ENCODE measurements at places on chromosomes 1 and 21.

DNA sequence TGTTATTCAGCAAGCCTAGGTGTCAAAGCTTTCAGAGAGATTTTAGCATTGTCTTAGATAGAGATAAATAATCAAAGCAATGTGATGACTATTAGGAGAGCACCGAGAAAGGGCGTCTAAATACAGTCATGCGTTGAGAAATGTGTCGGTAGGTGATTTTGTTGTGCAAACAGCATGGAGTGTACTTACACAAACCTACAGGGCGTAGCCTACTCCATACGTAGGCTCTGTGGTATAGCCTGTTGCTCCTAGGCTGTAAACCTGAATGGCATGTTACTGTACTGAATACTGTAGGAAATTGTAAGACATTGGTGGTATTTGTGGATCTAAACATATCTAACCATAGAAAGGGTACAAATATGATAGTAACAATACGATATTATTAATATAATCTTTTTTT is 31.8 kb downstream of the KIF1B start:
- no peak for DNase-seq

- peak; percentile 17 for DNase-seq
Observed at GRCh38 chr1:157580179-157580827, 17.6 kb downstream of the FCRL4 start.

DNA sequence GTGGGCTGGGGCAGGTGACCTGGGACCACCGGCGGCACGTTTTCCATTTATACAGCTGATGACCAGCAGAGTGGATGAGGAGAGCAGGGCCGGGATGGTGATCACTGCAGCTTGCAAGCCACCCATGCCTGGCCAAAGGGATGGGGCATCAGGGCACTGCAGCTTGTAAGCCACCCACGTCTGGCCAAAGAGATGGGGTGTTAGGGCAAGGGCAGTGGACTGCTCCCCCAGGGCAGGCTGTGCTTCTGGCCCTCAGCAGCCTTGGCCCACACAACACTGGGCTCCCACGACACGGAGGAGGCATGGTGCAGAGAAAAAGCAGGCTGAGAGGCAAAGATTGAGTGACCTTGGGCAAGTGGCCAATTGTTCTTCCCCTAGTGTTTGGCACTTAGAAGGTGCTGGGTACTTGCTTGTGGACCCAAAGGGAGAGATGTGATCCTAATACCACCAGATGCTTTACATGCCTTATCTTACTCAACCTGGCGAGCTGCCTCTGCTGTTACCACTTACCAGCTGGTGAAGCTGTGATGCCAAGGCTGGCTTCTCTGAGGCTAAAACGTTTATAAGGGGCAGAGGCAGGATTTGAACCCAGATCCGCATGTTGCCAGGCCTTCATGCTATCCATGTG is 48.3 kb downstream of the TRIM62 start:
- no peak for DNase-seq

DNA sequence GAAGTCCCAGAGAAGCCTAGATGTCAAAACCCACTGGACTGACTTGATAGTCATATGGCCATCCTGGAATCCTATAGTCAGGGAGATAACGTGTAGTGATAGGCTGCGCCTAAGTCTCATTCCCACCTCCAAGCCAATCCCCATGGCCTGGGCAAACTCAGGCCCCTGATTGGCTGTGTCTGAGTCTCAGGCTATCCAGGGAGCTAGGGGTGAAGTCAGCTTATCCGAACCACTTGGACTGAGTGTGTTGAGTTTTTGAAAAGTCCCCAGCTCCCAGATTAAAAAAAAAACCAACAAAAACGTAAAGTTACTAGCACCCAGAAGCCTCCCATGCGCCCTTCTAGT is 51.6 kb downstream of the PIK3CD start:
- DNase-seq, result no peak

- DNase-seq, result no peak
Observed at GRCh38 chr1:75668813-75669212, 55.7 kb upstream of the ACADM start.

DNA sequence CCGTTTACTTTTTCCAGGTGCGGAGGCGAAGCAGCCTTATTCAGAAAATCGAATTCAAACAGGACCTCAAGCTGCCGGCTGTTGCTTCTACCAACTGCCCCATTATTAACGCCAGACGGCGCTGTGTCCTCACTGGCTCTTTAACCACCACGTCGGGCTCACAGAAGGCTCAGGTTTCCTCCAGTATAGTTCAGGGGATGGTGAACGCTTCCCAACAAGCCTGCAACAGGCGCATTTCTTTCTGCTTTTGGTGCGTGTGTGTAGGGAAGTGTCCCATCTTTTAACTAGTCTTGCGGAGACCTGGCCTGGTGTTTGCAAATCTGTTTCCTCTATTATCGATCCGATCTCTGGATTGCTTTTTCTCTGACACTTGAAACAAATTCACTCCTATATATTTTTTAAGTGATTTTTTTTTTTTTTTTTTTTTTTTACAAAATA is 791 bp upstream of the STUM start:
- peak; percentile 77 for DNase-seq

- DNase-seq, result peak; percentile 60
Observed at GRCh38 chr1:55067022-55067778, 27.9 kb downstream of the PCSK9 start.

DNA sequence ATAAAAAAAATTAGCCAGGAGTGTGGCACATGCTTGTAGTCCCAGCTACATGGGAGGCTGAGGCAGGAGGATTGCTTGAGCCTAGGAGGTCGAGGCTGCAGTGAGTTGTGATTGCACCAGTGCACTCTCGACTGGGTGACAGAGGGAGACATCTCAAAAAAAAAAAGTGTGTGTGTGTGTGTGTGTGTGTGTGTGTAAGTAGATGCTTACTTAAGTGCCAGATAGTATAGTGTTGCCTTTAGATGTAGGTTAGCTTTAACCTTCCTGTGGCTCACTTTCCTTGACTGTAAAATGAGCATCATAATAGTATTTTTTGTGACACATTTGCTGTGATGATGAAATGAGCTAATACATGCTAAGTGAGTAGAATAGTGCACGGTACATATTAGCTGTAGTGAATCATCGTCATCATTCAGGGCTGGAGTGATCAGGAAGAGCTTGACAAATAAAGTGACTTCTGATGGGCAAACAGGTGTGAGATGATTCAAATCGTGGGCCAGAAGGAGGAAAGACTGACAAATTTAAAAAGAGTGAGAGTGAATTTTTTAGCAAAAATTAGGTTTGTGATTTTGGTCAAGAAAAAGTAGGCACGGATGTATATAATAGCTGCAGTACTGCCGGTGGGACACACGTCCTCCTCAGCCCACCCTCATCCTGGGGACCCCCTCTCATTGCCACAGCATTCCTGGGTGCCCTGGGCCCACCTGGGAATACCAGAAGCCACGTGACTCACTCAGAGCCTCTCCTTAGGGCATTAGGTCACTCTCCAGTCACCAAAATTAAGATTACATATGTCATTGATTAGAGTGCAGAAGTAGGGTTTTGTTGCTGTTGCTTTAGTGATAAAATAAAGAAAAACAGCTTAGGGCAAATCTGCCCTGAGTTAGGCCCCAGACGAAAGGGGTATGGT is 33.9 kb downstream of the EIF2D start:
- DNase-seq, result no peak

DNA sequence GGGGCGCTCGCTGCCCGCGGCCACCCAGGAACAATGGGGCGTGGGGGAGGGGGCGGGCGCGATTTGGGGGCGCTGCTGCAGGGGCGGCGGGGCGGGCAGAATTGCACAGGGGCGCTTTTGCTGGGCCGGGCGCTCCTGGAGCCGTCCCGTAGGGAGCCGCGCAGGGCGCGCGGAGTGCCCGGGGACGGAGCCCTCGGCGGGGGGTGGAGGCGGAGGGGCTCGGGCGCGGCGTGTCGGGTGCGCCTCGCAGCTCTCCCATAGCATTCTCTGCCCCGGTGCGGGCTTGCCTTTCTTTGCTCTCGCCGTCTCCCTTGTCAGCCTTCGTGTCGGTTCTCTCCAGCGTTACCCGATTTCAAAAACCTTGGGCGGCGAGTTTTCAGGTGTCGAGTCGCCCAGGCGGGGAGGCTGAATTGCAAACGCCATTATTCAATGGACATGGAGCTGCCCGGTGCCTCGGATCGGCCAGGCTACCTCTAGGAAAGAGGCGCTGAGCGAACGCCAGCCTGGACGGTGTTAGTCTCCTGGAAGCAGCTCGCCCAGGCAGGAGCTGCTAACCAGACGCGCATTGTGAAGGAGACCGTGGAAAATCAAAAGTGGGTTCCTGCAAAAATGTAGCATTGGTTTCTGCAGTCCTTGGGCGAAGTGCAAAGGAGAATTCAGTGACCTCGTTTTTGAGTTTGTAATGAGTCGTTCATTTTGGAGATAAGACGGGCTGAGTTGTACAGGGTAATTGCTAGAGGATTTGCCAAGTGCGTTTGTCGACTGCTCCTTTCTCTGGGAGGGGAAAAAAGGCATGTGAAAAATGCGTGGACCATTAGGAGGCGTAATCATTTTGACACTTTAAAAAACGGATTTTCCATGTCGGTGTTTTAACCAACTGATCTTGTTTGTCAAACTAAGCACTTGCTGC is 626 bp downstream of the CXADR start:
- peak; percentile 47 for DNase-seq

DNA sequence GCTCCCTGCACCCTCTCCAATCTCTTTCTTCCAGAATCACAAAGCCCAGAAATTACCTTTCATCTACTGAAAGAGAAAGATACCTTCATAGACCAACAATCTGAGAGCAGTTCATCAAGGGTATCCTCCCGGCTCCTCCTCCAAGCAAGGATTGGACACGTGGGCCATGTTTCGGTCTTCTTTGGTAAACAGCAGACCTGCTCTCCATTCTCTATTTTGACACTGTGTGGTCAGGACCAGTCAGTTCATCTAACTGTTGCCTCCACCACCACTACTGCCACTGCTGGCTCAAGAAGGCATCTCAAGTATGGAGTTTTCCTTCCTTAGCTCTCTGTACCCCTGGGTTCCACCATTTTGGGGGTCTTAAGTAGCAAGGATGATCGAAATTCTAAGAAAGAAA is 8.0 kb upstream of the LELP1 start:
- DNase-seq, result no peak

GRCh38 chr1:45051005-45051772 is 39.1 kb downstream of the UROD start:
- DNase-seq, result no peak

GRCh38 chr21:29258626-29259338 is 39.9 kb upstream of the BACH1 start:
- no peak for DNase-seq

DNA sequence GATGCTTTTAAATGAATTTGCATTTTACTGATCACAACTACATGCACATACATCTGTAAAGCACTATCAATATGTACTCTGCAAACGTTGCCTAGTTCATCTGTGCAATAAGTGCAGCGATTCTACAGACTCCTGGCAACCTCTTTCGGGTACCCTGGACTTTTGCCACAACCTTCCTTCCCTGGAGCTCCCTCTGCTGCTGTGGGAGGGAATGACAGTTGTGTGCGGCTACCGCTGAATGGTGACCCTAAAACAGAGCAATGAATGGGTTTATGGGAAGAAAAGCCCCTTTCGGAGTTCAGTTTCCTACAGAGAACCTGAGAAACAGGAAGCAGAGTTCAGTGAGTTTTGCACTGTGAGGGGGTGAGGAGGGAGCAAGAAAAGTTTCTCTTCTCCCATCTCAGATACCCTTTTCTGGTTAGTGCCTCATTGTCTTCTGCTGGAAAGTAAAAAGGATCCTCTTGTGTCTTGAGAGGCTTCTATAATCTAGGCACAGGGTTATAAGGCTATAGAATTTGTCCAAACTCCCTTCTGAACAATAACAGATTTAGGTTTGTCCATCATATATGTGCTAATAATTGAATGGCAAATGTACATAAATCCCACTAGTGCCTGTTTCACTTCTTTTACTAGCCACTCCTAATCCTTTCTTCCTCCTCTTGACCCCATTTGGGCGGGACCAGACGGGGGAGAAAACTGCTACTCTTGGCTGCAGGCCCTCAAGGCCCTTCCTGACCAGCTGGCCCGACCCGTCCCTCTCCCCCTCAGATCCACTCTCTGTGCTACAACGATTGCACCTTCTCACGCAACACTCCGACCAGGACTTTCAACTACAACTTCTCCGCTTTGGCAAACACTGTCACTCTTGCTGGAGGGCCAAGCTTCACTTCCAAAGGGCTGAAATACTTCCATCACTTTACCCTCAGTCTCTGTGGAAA is 19.8 kb upstream of the SARS1 start:
- DNase-seq, result peak; percentile 26

DNA sequence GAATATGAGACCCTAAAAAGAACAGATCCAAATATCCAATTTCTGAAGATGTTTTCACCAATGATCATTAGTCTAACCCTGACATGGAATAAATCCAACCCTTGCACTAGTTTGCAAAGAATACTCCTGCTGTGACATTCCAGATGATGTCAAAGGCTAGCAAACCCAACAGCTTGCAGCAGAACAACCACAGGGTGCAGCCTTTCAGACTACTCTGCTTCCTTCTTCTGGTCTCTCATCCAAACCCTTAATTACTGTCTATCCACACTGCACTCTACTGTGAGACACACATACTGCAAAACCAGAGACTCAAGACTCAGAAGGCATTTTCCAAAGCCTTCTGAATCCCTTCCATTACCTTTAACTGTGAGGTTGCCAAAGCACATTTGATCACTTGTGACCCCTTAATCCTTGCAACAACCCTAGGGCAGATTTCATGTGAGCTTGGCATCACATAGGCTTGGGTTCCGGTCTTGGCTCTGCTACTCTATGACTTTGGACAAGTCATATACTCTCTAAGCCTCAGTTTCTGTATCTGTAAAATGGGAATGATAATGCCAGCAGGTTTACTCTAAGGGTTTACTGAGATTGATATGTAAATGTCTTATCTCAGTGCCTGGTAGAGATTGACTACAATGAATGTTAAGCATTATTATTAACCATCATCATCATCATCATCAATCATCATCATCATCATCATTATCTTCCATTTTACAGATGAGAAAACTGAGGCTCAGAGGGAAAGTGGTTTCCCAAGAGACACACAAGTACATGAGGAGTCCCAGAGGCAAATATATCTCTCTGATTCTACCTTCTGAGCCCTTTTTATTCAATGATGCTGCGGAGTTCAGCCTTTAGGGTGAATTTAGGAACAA is 94.5 kb downstream of the SYF2 start:
- DNase-seq, result no peak

- DNase-seq, result no peak
Observed at GRCh38 chr1:25018943-25019336, 88.9 kb upstream of the RUNX3 start.

DNA sequence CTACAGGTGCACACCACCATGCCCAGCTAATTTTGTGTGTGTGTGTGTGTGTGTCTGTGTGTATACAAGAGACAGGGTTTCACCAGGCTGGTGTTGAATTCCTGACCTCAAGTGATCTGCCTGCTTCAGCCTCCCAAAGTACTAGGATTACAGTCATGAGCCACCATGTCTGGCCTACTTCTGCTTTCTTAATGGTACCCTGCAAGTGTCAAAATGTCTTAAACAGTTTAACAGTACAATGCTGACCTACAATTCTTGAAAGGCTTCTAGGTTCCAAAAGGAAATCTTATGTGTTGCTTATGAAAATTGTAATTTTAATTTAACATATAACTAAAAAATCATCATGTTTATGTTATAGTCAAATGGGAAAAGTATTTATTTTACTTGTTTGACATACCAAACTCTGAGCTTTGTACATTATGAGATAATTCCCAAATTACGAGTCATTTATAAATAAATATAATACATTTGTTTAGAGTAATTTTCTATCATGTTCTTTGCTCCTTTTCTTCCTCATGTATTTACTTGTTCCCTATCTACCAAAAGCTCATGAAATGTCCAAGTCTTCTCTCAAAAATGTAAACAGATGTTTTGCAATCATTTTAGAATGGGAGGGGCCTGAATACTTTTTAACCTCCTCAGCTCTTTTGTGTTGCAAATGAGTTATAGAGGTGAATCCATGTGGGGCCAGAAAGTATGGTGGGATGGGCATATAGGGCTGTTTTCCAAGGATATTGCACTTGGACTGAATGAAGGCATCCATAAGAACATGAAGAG is 8.4 kb upstream of the VCAM1 start:
- DNase-seq, result no peak
